Mesendoderm (in vitro differentiated cells): ENCODE measurements at places on chromosomes 3 and 15.
A peak's percentile ranks its signal among the peaks of the same experiment; 100 is the strongest.

DNA sequence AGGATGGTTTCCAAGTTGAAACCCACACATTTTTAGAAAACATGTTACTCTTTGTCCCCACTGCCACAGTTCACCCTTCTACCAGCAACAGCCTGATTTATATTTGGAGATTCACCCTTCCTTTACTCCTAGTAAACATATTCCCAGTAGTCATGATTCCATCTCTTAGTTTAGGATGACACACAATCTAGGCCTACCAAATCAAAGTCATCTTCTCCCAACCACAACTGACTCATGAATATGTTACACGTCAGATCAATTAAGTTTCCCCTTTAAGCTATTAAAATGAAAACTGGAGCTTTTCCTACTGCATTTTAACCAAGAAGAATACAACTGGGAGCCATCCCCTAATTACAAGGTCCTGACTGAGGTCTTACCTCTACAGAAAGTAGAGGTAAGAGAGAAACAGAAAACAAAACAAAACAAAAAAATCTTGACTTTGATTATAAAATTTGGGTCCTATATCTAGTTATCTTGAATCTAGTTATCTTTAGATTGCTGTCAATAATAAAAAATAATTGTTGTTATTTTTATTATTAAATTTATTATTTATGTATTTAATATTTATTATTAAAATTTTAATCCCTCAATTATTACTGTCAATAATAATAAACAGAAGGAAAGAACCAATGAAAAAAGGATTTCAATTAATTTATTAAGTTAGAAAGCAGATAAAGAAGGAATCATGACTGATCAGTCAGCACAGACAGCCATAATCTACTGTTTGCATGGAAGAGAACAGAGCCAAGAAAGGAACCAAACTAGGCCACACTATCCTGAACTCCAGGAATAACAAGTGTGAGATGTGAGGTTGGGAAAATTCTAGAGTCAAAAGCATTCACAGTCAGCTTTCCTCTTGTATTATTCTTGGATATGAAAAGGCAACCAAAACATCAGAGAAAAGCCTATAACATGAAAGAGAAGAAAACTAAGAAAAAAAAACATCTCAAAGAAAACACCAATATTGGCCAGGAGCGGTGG, 12.5 kb downstream of the DPH6 start:
- no peak for DNase-seq

- no peak for DNase-seq
Measured at GRCh38 chr3:12744326-12744725, 14.7 kb downstream of the TMEM40 start.

GRCh38 chr3:45611209-45611608, 16.7 kb downstream of the LIMD1 start:
- DNase-seq = no peak

DNA sequence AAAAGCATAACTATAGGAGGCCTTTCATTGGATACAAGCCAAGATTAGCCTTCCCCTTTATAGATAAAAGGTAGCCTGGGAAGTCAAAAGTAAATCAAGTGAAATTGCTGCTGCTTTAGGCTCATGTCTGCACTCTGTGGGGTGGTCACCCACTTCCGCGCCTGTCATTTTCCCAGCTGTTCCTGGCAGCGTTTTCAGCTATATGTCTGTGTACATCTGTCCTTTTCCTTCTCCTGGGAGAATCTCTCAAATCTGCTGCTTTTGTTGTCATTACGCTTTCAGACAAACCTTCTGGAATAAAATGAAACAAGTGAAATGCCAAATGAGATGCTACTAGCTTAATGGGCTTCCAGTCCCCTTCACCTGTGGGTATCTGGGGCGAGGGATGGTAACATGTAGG, 211.8 kb downstream of the MCTP2 start:
- no peak for DNase-seq

- DNase-seq = no peak
Measured at GRCh38 chr3:88248658-88249057, 98.9 kb downstream of the C3orf38 start.

DNA sequence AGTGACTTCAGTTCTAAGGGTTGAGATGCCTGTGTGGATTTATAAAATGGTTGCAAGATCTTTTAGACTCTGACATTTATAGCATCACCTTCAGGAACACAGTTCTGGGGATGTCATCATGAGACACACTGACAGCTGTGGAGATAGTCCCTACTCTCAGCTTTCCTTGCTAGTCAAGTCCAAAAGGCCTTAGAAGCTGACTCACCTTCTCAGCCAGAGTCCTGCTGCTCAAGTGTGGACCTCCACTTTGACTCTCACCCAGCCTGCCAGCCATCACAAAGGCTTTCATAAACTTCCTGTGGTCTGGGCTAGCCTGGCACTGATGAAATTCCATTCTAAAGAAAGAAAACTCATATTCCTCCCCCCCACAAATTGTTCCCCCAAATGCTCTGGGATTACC, 44.8 kb downstream of the TMEM39A start:
- DNase-seq = peak; percentile 67
